Neuronal stem cell (in vitro differentiated cells): ENCODE measurements at places on chromosomes 7 and 10.
A peak's percentile ranks its signal among the peaks of the same experiment; 100 is the strongest.

GRCh38 chr7:102990642-102991041 lies 77.8 kb downstream of the LRRC17 start:
- no peak for DNase-seq

DNA sequence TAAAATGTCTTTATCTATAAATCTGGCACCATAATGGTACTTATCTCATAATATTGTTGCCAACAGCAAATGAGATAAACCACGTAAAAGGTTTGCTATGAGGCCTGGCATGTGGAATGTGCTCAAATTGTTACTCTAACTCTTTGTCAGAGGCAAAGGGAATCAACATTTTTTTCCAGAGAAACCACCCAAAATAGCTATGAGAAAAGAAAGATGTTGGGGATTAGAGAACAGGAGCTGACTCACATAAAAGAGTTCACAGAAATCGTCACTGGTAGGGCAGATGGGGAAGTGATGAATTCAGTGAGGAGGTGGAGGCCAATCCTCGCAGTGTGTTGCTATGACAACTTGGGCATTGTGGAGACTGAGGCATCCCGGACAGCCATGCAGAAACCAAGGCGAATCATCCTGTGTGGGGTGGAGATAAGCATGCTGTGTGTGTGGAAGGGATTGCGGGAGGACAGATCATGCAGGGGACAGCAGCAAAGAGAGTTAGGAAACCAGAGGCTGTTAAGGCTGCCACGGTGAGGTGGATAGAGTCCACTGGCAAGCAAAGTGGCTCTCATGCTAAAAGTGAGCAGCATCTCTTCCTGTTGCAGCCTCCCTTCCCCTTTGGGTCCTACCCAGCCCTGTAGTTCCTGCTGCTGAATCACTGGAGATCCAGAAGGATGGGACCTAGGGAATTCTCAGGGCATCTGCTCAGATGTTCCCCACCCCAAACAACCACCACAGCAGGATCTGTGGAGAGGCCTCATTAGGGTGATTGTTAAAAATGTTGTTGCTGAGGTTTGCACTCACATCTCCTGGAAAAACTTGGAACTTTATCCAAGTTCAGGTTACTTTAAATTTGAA lies 103.9 kb downstream of the CUBN start:
- no peak for DNase-seq

GRCh38 chr7:107854989-107855388 lies 36.0 kb upstream of the DLD start:
- DNase-seq: no peak

- DNase-seq: no peak
Observed at GRCh38 chr10:87519582-87519981, 14.9 kb downstream of the MINPP1 start.

- DNase-seq: no peak
Observed at GRCh38 chr10:71084818-71085126, 127.6 kb upstream of the UNC5B start.

- no peak for DNase-seq
Observed at GRCh38 chr7:86826948-86827347, 183.2 kb downstream of the GRM3 start.

DNA sequence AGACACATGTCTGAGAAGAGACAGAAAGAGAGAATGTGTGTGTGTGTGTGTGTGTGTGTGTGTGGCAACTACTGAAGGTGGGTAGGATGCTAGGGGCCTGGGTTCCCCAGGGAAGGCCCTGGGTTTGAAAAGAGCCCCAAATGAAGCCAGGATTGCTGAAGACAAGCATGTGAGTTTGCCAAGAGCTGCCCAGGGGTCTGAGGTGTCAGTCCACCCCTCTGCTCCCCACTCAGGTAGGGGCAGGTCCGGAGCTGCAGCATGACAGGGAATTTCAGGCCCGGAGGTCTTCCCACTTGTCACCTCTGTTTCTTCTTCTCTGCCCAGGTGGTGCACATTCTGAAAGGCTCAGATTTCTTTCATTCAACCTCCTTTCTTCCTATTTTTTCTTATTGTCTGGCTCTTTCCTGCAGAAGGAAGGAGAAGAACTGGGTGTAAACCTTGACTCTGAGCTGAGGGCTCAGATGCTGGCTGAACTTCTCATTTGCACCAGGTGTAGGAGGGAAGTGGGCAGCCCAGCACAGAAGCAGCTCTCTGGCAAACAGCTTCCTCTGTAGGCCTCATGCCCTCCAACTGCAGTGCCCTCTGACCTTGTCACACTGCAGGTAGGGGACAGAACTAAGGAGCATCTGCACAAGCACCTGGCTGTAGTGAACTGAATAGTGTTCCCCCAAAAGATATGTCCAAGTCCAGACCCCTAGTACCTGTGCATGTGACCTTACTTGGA lies 79.6 kb upstream of the LRRC4 start:
- no peak for DNase-seq

- peak; percentile 70 for DNase-seq
Observed at GRCh38 chr10:95363303-95363912, 72.6 kb upstream of the PDLIM1 start.
